ENCODE measurements at places on chromosomes 4 and X.
A peak's percentile ranks its signal among the peaks of the same experiment; 100 is the strongest.

GRCh38 chrX:9310616-9311015 lies 154.2 kb upstream of the TBL1X start:
- DNase-seq: no peak

DNA sequence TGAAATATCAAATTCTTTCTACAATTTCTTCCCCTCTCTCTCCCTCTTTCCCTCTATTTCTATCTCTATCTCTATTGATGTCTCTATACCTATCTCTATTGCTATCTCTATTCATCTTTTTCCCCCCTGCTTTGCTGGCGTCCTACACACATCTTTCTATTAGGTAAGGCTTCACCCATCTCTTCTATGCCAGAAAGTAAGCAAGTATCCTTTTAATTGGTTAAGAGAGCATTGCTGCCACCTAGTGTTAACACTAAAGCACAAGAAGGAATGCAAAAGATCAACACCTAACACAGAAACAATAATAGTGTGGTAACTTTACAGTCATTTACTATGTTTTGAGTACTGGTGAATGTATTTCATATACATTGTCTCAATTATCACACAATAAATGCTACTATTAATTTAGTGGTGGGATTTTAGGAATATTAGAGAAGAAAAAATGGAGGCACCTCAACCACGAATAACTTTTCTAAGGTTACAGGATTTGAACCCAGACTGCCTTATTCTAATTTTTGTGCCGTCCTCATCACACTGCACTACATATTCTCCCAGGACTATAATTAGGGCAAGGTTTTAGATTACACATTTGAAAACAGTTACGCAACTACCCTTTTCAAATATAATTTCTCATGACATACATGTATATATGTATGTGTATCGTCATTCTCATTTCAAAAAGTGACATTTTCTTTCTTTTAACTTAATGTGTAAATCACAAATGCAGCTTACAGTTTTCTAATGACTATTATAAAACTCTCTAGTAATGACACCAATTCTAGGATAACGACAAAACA lies 3.7 kb upstream of the C4orf36 start:
- DNase-seq: peak; percentile 81

- DNase-seq: no peak
Observed at GRCh38 chr4:137952116-137952515, 290.0 kb downstream of the SLC7A11 start.

- DNase-seq: no peak
Observed at GRCh38 chr4:156321203-156321602, 367.5 kb upstream of the CTSO start.

DNA sequence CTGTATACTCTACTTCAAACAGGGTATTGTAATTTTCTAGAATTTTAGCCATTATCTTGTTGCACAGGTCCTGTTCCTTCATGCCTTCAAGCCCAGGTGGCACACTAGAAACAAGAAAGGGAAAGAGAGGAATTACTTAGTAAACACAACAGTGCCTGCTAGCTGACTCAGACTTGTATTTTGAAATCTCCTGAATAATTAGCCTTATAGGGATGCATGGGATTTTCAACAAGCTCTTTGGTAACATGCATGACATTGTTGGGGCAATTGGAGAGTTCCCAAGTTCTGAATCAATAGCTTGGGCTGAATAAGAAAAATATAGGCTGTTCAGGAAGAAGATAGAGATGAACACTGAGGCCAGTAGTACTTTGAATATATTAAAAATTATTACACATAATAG lies 118.8 kb downstream of the FAM13A start:
- peak; percentile 82 for DNase-seq

GRCh38 chr4:46931981-46932380 lies 22.9 kb upstream of the COX7B2 start:
- peak; percentile 49 for DNase-seq
